ENCODE measurements at places on chromosomes 1 and 21.

GRCh38 chr1:59266927-59267293 lies 30.0 kb upstream of the FGGY start:
- DNase-seq: no peak

DNA sequence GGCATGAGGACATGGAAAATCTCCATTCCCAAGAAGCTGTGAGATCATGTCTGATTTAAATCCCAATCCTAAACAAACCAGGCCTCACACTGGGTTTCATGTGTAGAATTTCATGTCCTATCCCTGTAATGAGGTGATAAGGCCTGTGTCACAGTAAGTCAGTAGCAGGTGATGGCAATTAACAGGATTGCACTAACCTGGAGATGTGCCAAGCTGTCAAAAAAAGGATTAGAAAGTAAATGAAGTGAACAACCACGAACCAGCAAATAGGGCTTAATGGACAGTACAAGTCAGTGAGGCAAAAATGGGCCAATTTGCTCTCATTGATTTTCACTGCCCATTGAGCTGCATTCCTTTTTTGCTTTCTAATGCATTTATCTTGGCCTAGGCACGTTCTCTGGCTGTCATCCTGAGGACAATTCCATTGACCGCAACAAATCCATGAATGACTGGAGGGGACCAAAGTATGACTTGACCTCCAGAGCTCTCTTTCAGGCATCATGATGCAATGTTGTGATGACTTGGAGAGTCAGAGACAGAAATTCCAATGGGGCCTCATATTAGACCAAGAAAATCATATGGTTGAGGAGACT lies 673.6 kb upstream of the ADGRL2 start:
- DNase-seq: no peak

DNA sequence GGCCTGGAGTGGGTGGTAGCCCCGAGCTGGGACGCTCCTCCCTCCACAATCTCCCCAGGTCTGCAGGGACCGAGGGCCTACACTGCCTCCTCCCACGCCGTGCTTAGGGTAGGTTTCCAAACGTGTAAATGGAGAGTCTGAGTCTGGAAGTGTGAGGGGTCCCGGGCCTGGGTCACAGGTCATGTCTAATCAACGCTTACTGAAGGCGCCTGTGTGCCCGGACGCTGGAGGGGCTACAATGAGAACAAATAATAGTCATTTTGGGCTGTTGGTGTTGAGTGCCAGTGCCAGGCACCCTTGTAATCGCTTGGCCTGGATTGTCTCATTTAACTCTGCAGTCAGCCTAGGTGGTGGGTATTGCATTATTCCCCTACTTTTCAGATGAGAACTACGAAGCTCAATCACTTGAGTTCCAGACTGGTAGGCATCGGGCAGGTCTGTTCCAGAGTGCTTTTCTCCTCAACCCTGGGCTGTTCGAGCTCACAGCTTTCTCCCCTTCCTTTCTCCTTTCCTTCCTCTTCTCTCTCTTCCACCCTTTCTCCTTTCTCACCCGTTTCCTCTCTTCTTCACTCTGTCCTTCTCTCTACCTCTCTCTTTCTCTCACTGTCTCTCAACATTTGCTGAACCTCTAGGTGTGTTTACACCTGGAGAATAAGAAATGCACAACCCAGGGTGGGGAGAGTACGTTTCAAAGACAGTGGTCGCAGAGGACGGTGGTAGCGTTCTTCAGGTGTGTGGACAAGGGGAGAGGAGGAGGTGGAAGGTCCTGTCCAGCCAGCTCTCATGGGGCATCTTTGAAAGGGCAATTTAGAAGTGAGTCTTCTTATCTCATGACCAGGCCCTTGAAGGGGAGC lies 883 bp downstream of the SLC66A1 start:
- no peak for DNase-seq

GRCh38 chr1:50422946-50423669 lies at the start of gene DMRTA2:
Gene DMRTA2, minus strand, starts transcription at chr1:50423443. Its CDS starts 1,907 bp downstream, at chr1:50421536.
- no peak for DNase-seq

- DNase-seq: no peak
Observed at GRCh38 chr1:46413596-46413985, 19.5 kb downstream of the FAAH start.

GRCh38 chr1:209038316-209038715 lies 545.2 kb upstream of the CAMK1G start:
- DNase-seq: no peak
